Hematopoietic multipotent progenitor cell treated with erythropoietin and hydrocortisone succinate and interleukin-3 and kit ligand, for 6 days (in vitro differentiated cells): ENCODE measurements at places on chromosomes 1 and 21.

- DNase-seq = no peak
Observed at GRCh38 chr1:87511449-87511848, 182.8 kb downstream of the LMO4 start.

DNA sequence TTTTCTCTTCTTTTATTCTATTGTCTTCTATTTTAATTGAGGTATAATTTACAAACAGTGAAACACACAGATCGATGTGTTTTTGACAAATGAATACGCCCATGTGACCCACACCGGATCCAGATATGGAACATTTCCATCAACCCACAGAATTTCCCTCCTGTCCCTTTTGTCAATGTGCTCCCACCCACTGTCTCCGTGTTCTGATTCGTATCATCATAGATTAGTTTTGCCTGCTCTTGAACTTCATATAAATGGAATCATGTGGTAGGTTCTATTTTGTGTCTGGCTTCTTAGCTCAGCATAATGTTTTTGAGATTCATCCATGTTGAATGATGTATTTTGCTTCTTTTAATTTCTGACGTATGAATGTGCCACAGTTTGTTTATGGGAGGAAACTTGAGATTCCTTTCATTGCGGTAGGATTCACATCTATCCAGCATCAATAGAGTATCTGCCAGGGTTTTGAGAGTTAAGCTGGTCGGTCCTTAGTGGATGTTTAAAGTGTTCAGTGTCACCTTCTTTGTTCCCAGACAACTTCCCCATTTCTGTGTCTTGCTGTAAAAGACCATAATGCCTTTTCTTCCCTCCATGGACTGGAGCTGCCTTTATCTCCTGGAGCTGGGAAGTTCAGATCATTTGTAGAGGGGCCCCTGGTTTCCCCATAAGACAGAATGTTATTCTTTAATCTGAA is 14.7 kb downstream of the NAV1 start:
- DNase-seq = no peak

GRCh38 chr1:41802532-41803501 is 115.9 kb downstream of the HIVEP3 start:
- DNase-seq = peak; percentile 72

- DNase-seq = no peak
Observed at GRCh38 chr1:80531182-80531581, 1269.6 kb upstream of the ADGRL2 start.

DNA sequence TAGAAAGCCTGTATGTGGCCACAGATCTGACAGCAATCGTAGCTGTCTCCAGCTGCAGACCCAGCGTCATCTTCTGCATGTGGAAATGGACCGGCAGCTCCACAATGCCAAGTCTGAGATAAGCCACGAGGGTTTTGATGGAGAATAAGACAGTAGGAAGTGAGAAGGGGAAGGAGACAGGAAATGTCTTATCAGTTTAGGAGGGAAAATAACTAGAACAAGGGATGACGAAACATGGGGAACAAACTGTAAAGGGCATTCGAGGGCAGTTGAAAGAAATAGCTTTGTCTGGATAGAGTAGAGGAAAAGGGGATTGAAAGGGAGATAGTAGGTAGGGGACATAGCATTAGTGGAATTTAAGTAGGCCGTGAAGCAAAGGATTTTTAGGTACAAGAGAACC is 74.0 kb upstream of the CTTNBP2NL start:
- no peak for DNase-seq

- DNase-seq = no peak
Observed at GRCh38 chr1:27031235-27032118, 18.8 kb upstream of the TENT5B start.

DNA sequence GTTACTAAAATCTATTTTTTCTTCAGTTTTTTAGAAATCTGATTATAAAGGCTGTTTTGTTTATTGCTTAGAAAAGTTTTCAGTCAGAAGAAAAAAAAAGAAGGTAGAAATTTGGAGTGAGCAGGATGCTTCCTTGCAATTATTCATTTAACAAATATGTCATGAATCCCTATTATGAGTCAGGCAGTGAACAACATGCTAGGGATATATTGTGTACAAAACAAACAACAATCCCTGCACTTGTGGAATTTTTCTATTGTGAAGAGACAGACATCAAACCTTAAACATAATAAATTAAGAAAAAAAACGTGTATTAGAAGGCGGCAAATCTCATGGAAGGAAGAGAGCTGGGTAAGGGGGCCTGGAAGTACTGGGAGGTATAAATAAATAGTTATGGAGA is 664.1 kb upstream of the CAMK1G start:
- DNase-seq = no peak

- no peak for DNase-seq
Observed at GRCh38 chr1:50208315-50208714, 99.6 kb downstream of the ELAVL4 start.

GRCh38 chr1:94693435-94693834 is 126.7 kb upstream of the SLC44A3 start:
- no peak for DNase-seq

DNA sequence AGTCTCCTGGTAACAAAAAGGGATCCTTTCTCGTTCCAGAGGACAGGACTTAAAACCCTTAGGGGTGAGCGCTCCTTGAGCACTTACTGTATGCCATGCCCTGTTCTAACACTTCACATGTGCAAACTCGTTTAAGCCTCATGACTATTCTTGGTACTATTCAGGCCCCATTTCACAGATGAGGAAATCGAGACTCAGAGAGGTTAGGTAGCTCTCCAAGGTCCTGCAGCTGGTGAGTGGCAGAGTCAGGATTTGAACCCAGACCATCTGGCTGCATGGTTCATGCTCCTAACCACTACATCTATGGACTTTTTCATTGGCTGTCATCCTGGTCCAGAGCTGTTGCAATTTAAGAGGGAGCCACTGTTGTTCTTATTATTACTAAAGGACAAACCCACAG is 46.7 kb upstream of the WNT4 start:
- no peak for DNase-seq

GRCh38 chr1:21834094-21834493 is 22.0 kb downstream of the LDLRAD2 start:
- peak; percentile 40 for DNase-seq

DNA sequence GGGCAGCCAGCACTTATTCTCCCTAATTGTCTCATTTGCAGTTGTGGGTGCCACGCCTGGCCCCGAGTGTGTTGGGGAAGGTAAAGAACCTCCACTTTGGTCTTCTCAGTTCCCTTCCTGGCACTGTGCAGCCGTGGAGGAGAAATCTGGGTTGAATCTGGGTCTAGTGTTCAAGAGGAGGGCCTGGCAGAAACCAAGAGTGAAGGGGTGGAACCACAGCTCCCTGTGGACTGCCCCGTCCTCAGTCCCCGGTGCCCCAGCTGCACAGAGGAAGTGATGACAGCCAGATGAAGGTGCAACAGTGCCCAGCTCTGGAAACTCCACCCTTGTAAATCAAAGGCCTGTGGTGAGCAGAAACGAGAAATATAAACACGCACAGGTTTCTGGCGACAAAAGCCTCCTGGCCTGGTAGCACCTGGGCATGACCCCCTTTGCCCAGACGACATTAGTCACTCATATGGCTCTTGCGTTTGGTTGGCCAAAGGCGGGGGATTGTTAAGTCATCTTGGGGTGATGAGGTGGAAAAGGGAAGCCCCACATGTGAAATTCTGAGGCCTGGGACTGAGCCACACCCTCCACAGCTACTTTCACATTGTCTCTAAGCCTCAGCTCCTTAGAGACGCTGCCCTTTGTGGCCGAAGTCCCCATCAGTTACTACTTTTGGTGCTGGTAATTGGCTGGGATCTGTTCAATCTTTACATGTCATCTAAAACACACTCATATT is 4.2 kb upstream of the ECE1 start:
- DNase-seq = peak; percentile 43
